ENCODE measurements at places on chromosomes 3 and 15.
A peak's percentile ranks its signal among the peaks of the same experiment; 100 is the strongest.

GRCh38 chr15:88803241-88803919 is at the start of gene ACAN:
TSS of gene ACAN (plus strand) at chr15:88803436. CDS start at chr15:88836207, 32,771 bp downstream.
- DNase-seq: no peak

GRCh38 chr3:172235698-172236097 is 196.3 kb downstream of the FNDC3B start:
- no peak for DNase-seq

- no peak for DNase-seq
Measured at GRCh38 chr3:149267565-149267964, 45.9 kb upstream of the CP start.

DNA sequence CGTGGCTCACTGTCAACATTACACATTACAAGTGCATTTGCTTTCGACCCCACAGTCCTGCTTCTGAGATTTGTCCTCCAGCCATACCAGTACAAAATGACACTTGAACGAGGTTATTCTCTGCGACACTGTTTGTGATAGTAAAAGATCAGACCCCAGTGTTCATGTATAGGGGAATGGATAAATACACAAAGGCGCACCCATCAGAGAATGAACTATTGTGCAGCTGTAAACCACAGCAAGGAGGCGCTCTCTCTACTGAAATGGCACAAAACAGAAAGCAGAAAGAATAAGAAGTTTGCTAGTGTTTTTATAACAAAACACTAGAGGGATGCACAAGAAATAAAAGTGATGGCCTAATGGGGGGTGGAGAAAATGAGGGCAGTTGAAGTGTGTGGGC is 4.9 kb upstream of the CHSY1 start:
- DNase-seq: no peak

DNA sequence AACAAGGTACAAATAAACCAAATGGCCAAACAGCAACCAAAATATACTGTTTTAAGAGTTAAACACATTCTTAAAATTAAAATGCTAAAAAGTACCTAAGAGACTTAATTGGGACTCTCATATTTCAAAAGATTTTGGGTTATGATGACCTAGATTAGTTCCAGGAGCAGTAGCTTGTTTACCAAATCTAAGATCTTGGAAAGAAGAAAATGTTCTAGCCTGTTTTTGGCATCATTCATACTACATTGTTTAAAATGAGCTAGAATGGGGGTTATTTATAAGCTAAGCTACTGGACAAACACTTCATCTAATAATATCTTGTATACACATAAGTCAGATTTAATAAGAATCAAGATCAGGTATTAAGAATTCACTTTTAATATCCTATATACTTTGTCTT is 22.8 kb downstream of the ATOSA start:
- no peak for DNase-seq

DNA sequence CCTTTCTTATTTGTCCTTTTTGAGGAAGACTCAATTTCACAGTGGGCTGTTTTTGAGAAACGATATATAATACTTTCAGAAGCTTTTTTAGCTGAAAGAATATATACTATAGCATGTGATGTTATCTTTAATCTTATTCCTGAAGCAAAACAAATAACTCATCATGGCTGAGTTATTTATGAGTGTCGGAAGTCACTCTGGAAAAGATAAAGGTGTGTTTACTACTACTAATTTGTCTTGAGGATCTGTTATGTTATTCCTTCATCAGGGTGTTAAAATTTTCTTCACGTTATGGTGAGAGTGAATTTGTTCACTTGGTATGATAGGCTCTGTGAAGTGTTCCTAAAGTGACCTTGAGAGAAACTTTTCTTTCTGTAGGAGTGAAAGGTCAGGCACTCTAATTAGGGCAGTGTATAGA is 4.7 kb downstream of the TCF12 start:
- no peak for DNase-seq

- no peak for DNase-seq
Measured at GRCh38 chr15:27899583-27900285, 199.4 kb downstream of the OCA2 start.

DNA sequence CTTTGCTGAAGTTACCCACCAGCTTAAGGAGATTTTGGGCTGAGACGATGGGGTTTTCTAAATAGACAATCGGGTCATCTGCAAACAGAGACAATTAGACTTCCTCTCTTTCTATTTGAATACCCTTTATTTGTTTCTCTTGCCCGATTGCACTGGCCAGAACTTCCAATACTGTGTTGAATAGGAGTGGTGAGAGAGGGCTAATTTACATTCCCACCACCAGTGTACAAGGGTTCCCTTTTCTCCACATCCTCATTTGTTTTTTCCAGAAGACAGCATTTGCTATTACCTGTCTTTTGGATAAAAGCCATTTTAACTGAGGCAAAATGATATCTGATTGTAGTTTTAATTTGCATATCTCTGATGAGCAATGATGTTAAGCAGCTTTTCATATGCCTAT is 329.9 kb upstream of the TPRG1 start:
- no peak for DNase-seq

GRCh38 chr3:52292247-52293065 is 4.8 kb downstream of the GLYCTK start:
- DNase-seq: no peak

DNA sequence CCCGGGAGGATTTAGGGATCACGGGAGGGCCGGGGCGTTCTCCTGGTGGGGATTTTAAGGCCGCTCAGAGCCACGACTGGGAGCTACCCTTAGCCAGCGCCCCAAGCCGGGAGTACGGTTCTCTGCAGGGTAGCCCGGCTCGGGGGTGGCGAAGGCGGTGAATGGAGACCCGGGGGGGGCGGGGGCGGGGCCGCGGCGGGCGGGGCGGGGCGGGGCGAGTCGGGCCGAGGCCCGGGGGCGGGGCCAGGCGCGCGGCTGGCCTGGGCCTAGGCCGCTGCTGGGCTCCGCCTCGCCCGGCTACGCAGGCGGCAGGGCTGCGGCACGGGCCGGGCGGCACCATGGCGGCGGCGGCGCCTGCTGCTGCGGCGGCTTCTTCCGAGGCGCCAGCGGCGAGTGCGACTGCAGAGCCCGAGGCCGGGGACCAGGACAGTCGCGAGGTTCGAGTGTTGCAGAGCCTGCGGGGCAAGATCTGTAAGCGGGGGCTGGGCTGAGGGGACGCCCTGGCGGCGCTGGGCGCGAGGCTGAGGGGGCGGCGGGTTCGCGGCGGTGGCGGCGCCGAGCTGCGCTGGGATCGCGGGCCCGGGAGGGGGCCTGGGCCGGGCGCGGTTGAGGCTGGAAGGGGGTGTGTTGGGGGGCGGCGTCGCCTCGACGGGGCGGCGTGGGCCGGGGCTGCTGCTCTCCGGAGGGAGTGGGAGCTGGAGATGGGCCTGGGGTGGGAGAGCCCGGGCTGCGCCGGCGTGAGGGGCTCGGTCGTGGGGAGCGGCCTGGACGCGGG is at the start of gene RASA2:
RASA2 (plus strand) TSS at position 282 of the 775 bp plus-strand sequence; CDS start at position 339, 57 bp downstream.
- peak; percentile 92 for DNase-seq
